ENCODE measurements at places on chromosomes 1 and 21. TPM values are rescaled to one million over a fixed set of nuclear protein-coding genes. Genes with fewer than 3 reads are reported as not detected.

GRCh38 chr1:223249854-223250631, 107.0 kb upstream of the TLR5 start:
- DNase-seq: peak; percentile 1

GRCh38 chr1:223700388-223700918, 11.9 kb upstream of the CAPN2 start:
- DNase-seq: no peak

Gene CADM3
- 0.56 TPM for polyA plus RNA-seq

DNA sequence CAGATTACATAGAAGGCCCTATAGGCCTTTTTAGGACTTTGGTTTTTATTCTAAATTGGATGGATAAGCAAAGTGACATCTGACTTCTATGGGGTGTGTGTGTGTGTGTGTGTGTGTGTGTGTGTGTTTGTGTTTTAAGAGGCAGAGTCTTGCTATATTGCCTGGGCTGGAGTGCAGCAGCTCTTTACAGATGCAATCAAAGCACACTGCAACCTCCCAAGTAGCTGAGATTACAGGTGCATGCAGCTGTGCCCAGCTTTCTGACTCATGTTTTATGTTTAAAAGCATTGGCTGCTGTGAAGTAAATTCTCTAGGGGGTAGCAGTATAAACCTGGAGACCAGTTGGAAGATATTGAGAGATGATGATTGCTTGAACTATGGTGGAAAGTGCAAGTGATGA, 12.4 kb upstream of the EVI5 start:
- DNase-seq: no peak

DNA sequence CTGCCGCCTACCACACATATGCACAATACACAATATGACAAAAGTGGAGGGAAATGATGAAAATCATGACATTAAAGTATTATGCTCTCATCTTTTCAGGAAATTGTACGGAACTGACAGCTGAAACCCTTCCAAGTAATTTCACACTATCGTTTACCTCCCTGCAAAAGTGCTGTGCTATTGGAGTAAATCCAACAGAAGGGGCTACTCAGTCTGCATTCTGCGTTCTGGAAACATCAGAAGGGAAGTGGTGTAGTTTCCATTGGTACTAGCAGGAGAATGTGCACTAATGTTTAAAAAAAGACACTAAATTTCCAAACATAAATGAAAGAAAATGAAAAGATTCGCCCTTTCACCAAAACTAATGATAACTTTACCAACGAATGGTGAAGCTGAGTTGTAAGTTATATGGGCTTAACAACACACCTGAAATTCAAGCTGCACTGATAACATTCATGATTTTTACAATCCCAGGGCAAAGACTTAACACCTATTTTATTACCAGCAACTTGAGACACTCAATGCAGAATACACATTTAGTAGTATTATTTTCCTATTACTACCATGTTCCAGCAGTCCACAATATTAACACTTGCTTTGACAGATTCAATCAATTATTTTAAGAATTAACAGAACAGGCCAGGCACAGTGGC, 3.2 kb downstream of the DENND1B start:
- DNase-seq: no peak

Gene TCHHL1
- not detected for polyA plus RNA-seq

Gene CHODL
- polyA plus RNA-seq: 1.8 TPM

Gene HSD3B1
- not detected for polyA plus RNA-seq

Gene ITGB2
- 9.5 TPM for polyA plus RNA-seq

- no peak for DNase-seq
These were observed 10.0 kb downstream of the CLDN19 start for GRCh38 chr1:42730002-42730401.

DNA sequence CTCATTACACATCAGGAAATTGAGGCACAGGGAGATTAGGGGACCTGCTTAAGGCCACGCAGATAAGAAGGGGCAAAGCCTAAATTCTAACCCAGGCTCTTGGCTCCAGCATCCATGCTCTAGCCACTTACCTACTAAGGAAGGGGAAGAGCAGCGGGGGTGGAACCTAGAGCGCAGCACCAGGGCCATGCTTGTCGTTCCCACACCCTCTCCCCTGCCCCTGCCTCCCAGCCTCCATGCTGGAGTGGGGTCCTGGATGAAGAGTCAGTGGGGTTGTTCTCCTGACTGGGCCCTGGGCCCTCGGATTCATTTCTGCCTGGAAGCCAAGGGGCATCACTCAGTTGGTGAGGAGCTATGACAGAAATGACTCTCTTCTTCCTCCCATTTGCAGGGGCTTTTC, 133.3 kb downstream of the FOXD2 start:
- no peak for DNase-seq

DNA sequence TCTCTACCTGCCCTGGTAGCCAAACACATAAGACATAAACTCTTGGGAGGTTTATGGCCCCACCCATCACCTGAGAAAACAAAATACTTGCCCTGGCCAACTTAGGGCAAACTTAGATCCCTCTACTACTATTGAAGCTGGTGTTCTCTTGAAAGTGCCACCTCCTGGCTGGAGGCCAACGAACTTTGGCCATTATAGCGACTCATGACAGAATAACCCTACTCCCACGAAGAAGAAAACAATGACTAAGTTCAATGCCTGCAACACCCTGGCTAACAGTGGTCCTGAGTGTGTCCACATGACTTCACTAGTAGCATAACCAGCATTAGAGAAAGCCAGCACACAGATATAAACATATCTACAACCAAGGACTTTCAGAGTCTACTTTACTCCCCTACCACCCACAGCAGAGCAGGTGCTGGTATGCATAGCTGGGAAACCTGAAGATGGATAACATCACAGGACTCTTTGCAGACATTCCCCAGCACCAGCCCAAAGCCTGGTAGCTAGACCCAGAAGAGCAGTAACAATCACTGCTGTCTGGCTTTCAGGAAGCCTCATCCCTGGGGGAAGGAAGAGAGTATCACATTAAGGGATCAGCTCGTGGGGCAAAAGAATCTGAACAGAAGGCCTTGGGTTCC, 81.0 kb downstream of the SLC30A10 start:
- DNase-seq: no peak

DNA sequence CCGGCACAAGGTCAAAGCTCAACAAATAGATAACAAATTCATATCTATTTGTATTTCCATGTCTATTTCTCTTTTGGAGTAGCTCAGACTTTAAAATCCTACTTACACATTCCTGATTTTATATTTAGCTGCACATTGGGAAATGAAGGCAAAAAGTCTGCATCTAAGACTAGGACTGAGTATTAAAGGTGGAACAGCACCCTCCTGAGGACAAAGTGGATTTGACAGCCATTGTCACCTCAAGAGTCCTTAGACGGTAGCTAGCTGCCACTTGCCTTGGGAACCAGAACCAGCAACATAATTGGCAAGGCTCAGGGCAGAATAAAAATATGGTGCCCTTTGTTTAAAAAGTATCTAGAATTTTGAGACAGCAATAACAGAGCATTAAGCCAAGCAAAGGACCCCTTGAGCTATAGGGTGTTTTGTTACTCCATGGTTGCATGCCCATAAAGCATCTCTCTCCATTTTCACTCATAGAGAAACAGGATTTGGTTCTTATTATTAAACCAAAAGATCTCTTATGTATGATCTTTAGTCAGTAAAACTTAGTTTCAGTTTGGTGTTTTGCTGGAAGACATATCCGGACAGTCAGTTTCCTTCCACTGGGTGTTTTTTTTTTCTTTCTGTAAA, 30.0 kb upstream of the SGIP1 start:
- DNase-seq: peak; percentile 34

DNA sequence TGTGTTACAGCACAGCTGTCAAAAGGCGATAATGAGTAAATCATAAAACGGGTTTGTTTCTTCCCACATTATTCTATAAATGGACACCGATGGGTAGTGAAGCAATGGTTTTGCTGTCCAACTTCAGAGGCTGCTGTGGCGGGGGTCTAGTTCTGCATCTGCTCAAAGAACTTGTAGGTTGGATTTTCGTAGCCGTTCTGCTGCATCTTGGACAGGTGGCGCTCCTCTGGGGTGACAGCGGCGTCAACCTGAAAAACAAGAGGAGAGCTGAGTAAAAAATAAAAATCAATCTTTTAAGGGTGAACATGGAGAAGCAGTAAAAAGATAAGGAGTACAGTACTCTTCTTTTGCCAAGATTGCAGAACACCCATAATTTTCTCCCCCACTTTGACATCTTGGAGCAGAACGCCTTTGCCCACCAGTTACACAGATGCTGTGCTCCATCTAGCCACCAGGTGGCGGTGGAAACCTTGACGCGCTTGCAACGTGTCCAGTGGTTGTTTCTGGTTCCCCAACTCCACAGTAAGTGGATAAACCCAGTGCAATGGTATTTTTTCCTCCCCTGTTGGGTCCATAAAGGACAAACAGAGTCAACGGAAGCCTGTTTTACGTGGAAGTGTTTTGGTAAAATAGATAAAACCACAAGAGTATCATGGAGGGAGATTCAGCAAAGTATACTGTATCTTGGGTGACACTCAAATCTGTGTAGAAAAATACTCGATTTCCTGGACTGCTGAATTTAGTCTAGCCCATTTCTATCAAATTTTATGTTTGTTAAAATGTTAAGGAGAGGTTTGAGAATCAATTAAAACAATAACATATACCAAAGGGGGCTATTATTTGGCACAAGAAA, 147.0 kb downstream of the GABPA start:
- peak; percentile 72 for DNase-seq

DNA sequence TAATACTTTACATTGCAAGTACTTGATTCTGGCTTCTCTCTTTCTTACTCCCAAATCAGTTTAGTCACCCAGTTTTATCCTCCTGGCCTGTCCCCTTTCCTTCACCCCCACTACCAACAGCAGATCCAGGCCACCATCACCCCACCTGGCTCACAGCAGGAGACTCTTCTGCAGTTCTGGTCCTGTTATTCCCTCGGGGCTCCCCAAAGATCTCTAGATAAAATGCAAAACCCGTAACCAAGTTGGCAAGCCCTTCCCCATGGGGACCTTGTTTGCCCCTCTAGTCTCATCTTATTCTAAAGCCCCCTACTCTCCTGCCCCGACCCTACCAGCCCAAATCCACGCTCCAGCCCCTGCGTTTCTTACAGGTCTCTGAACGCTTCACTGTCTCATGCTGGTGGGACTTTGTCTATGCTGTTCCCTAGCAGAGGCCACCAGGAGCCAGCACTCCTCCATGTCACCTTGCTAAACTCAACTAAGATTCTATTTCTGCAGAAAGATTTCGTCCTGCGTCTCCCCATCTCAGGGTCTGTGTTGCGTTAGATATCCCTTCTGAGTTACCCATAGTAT, 4.0 kb downstream of the ABCG1 start:
- no peak for DNase-seq

Gene ZDHHC18
- 6.7 TPM for polyA plus RNA-seq

Gene OXCT2
- 0.32 TPM for polyA plus RNA-seq

Gene ADORA3
- 3.1 TPM for polyA plus RNA-seq

Gene KCNN3
- polyA plus RNA-seq: 2.6 TPM

GRCh38 chr1:53513846-53514245, 54.6 kb downstream of the DMRTB1 start:
- DNase-seq: no peak

DNA sequence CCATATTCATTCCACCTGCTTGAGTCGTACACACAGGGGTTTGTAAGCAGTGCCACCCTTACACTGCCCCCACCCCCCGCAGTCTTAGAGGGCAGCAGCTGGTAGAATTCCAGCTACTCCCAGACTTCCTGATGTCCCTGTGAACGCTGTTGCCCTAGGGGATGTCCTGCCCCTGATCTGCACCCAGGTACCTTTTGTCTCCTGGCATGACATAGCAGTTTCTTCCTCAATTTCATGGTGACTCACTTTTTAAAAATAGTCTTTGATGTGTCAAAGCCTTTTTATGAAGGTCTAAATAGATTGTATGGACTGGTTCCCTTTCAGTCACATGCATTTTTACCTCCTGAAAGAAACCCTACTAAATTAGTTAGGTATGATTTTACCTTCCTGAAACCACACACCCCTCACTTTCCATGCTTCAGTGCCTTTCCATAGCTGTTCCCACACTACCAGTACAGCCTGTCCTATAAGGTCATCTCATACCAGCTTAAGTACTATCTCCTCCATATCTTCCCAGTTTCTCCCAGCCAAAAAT, 76.4 kb downstream of the ST3GAL3 start:
- DNase-seq: no peak

DNA sequence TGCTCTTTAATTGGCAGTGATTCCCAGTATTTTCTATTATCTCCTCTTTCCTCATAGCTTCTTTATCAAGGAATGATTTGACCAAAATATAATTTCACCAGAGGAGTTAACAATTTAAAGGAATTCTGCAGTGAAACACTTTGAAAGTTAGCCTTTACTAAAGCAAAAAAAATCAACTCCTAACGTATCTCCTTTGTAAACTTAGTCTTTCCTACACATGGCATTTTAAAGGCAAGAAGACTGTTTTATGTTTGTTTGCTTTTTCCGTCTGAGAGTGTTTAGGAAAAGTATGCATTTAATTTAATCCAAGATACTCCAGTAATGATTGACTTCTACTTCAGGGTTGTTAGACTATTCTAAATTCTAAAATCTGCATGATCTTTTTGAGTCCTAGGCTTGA, 15.9 kb downstream of the ATP6V1G3 start:
- no peak for DNase-seq

GRCh38 chr1:44664730-44665370, 9.4 kb downstream of the TMEM53 start:
- DNase-seq: no peak

Gene TIE1
- 15.0 TPM for polyA plus RNA-seq

DNA sequence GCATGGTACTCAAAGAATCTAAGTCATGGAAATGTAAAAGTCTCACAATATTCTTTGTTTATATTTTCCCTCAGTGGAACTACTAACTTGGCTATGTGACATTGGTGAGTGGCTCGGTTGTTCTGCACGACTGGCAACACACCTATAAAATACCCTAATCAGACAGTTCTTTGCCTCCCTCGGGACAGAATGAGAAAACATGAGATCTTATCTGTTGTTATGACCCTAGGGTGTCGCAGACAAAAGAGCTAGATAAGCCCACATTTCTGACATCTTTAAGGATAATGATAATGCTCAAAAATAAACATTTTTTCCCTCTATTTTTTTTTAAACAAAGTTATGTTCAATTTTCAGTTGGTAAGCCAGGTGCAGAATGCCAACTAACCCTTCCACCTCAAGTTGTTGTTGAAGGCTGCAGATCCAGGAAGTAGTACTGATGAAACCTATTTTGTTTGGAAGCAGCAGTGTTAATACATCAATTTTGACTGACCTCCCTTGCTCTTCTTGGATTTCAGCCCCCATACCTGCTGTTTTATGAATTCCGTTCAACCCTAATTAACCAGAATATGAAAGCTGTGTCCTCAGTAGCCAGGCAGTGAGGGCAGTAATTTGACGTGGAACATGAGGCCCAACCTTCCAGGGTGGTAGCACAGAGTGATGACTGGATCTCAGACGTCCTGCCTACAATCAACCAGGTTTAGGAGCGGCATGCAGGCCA, 108.7 kb upstream of the DUSP10 start:
- no peak for DNase-seq

Gene VWA5B1
- 0.69 TPM for polyA plus RNA-seq

Gene PPIAL4G
- polyA plus RNA-seq: not detected

GRCh38 chr1:41528106-41528505, 43.6 kb upstream of the EDN2 start:
- DNase-seq: peak; percentile 21

DNA sequence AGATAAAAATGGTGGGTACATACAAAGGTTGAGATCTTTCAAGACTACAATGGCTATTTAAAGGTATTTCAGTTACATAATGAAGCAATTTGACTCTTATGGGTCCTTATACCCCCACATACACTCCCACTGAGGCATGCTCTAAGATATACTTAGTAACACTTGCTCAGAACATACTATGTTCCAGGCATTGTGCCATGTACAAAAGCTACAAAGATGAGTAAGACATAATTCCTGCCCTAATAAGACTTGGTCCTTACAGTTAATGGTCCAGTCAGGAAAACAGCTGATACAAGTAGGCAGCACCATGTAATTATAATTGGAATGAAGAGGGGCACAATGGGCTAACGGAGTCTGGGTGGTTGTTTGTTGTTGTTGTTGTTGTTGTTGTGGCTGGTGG, 166.7 kb upstream of the BEND5 start:
- DNase-seq: no peak

Data from kidney (tissue), 22 donors.